NCI-H146 (cell line): ENCODE measurements at places on chromosomes 3 and 15.

GRCh38 chr15:60960517-60960916, 268.6 kb downstream of the RORA start:
- DNase-seq = no peak

DNA sequence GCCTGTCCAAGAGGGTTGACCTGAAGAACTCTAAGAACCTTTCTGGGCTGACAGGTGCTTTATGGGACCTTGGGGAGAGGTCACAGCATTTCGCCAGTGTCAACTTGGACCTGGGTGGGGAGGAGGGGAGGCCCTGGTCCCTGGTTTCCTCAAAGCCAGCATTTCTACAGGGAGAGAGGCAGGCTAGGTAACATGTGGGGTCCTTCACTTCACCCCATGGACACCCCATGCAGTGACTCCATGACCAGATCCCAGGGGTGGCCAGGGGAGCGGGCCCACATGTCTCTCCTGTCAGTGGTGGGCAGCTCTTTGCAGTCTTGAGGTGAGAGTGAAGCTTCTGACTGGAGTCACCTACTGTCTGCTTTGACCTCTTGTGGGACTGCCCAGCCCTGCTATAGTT, 35.8 kb downstream of the GOLGA6L10 start:
- no peak for DNase-seq

DNA sequence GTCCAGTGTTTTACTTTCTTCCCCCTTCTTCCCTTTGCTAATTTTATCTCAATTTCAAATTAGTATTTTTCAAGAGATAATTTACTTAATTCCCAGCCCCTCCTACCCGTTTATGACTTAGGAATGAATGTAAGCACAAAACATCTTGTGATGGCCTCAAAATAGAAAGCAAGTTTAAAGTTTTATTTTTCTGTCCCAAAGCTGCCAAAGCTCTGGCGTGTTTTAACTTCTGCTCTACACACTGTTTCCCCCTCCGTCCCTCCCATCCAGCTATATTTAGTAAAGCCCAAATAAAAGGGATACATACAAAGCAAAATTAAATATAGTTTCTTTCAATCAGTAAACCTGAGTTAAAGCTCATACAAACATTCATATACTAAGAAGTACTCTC, 59.9 kb downstream of the IGF2BP2 start:
- no peak for DNase-seq

- DNase-seq = no peak
Measured at GRCh38 chr3:37773911-37774310, 87.8 kb upstream of the CTDSPL start.

DNA sequence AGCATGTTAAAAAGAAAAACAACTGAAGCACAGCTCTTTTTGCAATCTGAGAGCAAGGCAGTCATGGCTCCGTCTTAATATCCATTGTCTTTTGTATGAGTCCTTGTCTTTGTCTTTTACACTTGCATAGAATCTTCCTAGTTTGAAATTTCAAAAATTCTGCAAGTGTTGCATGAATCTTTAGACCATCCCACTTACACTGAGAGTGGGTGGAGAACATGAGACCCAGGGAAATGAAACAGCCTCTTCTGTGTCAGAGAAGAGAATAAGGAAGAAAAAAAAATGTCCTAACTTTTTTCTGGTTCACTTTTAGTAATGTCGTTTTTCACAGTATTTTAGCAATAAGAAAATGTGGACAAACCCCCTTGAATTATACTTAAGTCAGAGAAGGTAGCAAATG, 12.1 kb upstream of the DCLK3 start:
- DNase-seq = no peak

DNA sequence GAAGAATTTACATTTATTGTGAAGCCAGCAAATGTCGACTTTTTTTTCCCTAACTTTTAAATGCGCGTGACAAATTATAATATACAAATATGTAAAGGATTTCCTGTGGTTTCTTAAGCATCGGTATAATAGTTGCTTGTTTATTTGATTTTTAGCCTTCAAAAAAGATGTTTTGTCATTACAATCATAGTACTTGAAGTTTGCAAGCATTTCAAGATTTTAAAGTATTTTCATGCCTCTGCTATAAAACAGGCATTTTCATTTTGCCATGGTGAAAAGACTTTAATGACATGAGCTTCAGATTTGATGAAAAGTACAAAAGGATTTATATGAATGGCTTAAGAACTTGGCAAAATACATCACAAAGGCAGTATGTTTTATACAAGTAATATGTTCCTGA, 9.4 kb upstream of the P2RY12 start:
- no peak for DNase-seq

DNA sequence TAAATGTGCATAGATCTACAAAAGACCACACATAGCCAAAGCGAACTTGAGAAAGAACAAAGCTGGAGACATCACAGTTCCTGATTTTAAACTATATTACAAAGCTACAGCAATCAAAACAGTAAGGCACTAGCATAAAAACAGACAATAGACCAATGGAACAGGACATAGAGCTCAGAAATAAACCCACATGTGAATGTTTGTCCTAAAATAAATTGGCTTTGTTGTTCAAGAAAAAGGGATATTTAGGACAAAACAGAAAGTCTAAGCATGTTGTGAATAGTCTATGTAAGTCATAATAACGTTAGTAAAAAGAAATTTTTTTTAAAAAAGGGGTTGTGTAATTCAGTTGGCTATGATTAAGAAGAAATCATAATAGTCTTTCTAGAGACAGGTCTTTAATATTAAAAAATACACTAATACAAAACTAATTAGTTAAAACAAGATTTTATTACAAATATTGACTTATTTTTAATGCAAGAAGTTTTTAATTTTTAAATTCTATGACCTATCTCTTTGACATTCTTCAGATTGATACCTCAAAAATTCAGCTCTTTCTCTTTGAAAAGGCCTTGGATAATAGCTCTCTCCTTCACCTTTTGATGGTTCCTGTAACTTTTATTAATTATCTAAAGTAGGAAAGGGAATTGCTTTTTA, 11.6 kb downstream of the TMEM212 start:
- no peak for DNase-seq

- no peak for DNase-seq
Measured at GRCh38 chr3:113219605-113220300, 8.4 kb downstream of the BOC start.

DNA sequence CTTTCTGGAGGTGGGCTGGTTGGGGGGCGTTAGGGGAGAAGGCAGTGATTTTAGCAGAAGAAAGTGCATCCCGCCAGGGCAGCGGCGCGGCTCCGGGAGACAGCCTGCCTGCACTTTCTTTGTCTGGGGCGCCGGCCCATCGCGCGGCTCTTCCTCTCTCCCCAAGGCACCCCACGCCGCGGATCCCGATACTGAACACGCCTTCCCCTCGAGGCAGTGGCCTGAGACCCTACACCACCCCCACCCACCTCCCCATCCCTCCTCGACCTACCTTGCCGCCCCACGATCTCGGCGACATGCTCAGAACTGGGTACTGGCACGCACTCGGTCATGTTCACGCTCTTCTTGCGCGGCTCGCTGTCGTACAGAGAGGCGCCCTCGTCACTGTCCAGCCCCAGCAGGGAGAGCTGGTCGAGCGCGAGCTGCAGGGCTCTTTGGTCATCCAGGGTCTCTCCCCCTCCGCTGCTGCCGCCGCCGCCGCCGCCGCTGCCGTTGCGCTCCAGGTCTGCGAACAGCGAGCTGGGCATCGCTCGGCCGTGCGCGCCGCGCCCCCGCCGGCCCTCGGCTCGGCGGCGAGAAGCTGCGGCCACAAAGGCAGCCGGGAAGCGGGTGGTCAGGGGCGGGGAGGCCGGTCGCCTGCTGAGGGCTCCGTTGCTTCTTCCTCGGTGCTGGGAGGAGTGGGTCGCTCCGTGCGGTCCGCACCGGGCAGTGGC, 483 bp downstream of the MEX3B start:
- DNase-seq = peak; percentile 69

GRCh38 chr3:99895131-99895696, 77.6 kb downstream of the CMSS1 start:
- DNase-seq = no peak

DNA sequence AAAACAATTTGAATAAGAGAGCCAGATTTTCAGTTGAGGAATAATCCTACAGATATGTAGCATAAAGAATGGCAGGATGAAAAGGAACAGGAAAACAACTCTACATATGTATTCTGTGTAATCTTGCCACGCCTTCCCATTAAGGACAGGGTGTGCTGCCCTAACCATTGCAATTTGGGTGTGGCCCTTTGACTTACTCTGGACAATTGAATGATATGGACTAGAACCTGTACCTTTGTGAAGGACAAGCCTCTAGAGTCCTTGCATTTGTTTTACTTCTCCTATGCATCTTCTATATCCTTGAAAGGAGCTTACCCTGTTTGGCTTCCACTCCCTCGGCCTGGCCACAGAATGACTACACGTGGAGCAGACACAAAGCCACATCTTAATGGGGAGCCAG, 1261.6 kb upstream of the GBE1 start:
- no peak for DNase-seq

- DNase-seq = peak; percentile 39
Measured at GRCh38 chr3:147119989-147120388, 286.4 kb downstream of the ZIC4 start.

DNA sequence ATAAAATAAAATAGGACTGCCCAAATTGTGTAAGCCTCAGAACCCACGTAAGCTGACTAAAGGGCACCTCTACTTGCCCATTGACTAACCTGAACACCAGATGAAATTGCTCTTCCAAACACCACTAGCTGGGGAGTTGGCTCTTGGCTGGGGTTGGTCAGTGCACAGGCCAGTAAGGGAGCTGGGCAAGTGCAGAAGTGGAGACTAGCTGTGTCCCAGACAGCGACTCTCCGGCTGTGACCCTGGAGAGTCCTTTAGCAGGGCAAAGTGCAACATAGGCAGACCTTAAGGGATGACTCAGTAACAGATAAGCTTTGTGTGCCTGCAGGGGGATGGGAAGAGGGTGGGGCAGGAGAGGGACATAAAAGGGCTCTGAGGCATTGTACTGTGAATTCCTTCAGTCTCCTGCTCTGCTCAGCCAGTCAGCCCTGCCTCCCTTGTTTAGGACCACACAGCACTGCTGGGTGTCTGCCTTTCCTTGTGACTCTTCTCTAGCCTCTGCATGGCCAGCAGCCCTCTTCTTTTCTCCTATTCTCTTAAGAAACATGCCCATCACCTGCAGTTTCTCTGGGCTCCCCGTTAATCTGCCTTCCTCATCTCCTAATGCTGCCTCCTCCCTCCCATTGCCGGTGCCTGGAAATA, 13.2 kb downstream of the NR1I2 start:
- no peak for DNase-seq

- no peak for DNase-seq
Measured at GRCh38 chr3:150564243-150564642, 17.7 kb downstream of the EIF2A start.

- DNase-seq = no peak
Measured at GRCh38 chr3:133574260-133574881, 885 bp downstream of the CDV3 start.

DNA sequence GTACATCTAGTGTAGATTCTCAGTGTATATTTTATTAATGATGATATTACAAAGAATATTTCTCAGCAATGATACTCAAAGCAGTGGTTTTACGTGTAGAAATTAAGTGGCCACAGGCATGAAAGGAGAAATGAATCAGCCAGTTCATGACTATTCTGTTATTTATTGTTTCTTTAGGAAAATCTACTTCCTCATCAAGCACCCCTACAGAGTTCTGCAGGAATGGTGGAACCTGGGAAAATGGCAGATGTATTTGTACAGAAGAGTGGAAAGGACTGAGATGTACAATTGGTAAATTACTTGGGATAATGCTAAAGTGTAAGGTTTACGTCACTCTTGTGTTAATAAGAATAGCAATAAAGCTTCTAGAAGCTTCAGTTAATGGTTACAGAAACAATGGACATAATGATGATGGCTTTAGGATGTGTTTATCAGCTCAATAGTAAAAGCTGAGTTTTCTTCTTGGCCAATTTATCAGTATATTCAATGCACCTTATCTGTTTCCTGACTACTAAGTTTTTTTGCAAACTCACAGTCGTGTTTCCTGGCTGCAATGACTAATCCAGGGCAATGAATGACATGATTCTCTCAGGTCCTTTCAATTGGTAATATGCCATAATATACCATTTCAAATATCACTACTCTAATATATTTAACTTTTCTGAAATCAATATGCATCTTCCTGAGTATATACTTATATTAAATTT, 20.2 kb downstream of the ADGRG7 start:
- no peak for DNase-seq

GRCh38 chr3:69650066-69650419, 89.2 kb upstream of the MITF start:
- DNase-seq = no peak

GRCh38 chr15:51374131-51374530, 32.7 kb downstream of the GLDN start:
- DNase-seq = peak; percentile 93

DNA sequence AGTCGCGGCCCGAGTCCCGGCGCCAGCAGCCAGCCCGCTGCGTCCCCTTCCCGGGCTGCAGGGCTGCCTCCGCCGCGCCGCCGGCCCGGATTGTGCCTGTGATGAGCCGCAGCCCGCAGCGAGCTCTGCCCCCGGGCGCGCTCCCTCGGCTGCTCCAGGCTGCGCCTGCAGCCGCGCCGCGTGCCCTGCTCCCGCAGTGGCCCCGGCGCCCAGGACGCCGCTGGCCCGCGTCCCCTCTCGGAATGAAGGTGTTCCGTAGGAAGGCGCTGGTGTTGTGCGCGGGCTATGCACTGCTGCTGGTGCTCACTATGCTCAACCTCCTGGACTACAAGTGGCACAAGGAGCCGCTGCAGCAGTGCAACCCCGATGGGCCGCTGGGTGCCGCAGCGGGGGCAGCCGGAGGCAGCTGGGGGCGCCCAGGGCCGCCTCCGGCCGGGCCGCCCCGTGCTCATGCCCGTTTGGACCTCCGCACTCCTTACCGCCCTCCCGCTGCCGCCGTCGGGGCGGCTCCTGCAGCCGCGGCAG, 1.2 kb downstream of the CHST2 start:
- DNase-seq = peak; percentile 67

DNA sequence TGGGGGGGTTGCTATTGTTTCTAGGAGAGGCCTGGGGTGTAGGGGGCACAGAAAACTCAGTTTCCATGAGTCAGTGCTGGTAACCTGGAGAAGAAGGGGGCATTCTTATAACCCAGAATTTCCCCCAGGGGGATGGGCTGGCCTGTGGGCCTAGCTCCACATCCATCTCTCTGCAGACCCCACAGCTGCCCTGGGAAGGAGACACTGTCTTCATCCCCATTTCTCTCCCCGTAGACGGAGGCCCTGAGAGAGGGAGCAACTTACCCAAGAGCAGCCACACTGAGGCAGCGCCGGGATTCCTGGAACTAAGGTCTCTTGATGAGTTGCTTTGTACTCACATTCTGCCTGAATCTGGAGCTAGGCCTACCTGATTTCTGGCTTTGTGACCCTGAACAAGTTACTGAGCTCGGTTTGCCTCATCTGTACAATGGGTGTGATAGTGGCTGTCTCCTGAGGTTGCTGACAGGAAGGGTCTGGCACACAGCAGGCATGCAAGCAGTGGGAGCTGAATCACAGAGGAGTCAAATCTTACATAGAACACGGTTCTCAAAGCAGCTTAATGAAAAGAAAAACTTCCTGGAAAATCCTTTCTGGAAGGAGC, 55.0 kb upstream of the LCTL start:
- DNase-seq = no peak
